ENCODE measurements at places on chromosomes 4 and X. TPM values are rescaled to one million over a fixed set of nuclear protein-coding genes. Genes with fewer than 3 reads are reported as not detected.

- no peak for DNase-seq
Measured at GRCh38 chr4:85408301-85408700, 66.6 kb upstream of the ARHGAP24 start.

The ARMCX1 gene
- 17.9 TPM for total RNA-seq

DNA sequence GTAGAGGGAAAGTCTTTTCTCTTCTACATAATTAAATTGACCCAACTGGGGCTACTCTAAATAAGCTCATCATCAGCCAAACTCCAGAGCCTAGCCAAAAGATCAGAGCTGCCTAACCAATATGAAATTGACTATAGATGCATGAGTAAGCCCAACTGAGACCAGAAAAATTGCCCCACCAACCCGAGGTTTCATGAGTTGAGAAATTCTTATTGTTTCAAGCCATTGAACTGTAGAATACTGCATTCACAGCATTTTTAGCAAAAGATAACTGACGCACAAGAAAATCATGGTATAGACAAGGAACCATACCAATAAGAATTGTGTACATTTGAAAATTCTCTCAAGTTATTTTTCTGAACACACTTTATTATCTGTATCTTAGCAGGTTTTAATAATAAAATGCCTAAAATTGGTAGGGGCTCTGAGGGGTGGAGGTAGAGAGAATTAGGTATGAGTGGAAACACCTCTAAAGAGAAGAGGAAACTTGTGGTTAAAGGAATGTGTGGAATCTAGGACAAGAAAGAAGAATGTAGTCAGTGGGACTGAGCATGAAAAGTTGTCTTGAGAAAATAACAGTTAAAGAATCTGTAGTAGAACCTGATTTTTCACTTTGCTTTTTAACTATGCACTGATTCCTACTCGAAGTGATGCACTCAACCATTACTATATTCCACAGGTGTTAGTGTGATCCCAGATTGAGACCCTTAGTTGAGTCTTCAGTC is 200.9 kb upstream of the PPP1R2C start:
- no peak for DNase-seq

The PARM1 gene
- total RNA-seq, result 21.0 TPM

The TMSB15A gene
- not detected for total RNA-seq

DNA sequence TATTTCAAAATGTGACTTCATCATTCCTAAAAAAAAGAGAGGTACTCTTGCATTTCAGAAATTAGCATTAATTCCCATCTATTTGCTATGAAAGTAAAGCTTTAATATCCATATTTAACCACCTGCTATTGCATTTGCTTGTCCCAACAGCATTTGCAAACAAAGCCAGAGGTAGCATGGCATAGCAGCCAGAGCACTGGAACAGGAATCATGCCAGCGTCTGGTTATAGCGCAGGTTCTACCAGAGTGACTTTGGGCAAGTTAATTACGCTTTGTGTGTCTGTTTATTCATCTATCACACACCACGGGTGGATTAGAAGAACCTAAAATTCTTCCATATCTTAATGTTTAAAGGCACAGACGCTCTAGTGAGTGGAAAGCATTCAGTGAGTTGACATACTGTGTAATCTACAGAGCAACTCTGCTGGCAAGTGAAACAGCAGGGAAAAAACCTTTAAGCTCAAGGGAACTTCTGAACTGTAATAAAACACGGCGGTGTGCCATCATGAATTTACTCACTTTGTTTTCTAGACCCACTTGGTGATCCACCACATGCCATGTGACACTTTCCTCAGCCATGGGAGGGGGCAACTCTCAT is 76.6 kb upstream of the QRFPR start:
- DNase-seq, result peak; percentile 31

DNA sequence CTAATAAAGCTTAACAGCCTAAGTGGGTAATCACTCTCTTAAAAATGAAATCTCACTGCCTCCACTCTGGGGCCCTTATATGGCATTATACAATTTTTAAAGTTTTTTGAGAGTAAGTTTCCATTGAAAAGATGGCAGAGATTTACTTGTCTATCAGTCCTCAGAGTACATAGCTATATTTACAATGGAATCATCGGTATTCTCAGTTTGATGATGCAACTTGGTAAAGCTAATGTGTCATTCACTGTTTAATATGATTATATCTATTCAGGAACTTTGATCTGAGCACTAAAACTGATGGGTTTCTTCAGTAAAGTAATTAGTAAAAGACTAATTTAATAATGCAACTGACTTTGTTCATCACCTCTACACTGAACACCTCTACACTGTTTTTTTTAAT is 51.6 kb downstream of the CT47B1 start:
- DNase-seq, result no peak

DNA sequence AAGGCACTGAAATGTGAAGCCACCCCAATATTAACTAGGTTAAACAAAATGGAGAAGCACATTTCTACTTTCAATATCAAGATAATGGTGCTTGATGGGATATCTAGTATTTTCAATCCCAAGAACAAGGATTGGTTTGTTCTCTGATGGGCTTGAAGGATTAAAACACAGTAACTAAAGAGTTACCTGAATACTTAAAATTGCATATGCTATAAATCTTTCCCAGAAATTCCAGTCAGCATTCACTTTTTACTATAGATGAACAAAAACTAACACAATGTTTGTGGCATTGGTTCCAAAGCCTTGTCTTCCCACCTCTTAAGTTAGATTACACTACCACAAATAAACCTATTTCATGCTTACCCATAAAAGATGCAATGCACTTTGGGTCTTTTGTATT is 3.9 kb upstream of the PCDH10 start:
- DNase-seq, result no peak

- no peak for DNase-seq
Measured at GRCh38 chr4:3111461-3111860, 37.0 kb downstream of the HTT start.

- no peak for DNase-seq
Measured at GRCh38 chrX:39670281-39670680, 427.5 kb downstream of the BCOR start.

DNA sequence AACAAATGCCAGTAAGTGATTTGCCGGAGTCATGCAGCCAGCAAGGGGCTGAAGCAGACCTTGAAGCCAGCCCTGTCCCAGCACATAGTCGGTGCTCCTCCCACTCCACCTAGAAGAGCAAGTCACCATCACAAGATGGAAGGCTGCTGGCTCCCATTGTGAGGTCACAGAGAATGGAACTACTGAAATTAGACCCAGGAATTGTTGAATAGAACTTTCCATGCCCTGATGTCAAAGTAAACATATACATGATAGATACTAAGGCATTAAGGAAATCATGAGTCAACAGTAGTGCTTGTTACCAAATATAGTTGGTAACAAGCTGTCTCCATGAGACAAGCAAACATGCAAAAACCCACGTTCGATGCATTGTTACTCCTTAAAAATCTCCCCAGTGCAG is 177.1 kb upstream of the MID1 start:
- DNase-seq, result no peak

DNA sequence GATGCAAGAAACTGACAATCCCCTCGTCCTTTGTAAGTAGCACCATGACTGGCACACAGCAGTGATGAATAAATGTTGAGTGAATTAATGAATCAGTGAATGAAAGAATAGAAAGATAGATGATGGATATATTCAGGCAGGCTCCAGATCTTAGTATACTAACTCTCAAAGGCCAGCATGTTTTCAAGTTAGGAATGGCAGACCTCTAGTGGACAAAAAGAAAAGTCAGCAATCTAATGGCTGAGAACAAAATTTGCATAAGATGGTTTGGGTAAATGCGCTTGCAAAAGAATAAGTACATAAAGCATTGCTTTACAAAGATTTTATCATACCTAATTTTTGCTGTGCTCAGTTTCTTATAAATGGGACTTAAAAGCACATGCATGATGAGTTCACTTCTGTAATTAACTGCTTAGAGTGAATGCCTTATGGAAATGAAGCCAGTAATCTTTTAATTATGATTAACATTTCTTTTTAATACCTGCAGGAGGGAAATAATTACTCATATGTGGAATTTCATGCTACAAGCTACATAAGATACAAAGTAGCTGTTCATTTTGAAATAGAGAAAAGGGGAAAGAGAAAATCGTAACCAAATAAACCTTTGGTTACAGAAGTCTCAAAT is 126.9 kb upstream of the GPRIN3 start:
- peak; percentile 7 for DNase-seq

The KCND1 gene
- total RNA-seq, result 0.52 TPM

- DNase-seq, result no peak
Measured at GRCh38 chr4:119068529-119068962, 67.1 kb upstream of the MYOZ2 start.

The AADAT gene
- total RNA-seq, result 4.4 TPM

The CCNA2 gene
- total RNA-seq, result 0.33 TPM

- no peak for DNase-seq
Measured at GRCh38 chr4:20159516-20159915, 92.2 kb upstream of the SLIT2 start.

DNA sequence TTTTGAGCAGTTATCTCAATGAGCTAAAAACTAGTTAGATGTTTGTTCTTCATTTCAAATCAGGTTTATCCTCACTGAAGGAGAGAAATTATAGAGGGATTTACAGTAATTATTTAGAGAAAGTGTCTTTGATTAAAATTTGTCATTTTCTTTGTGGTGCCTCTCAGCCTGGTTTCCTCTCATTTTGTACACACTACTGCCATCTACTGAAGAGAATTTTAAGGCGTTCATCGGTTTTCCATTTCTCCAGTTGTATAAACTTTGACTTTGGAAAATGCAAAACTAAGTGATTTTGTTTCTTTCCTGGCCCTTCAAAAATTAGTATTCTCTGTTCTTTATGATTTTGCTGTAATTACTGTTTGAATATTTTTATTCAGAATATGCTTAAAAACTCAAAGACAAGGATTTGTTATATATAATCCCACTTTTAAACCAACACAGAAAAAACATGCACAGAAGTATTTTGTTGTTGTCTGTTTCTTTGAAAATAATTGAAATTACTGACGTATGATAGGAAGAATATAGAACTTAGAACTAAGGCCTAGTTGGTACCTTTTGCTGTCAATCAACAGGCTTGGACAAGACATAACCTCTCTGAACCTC is 34.4 kb upstream of the ANXA3 start:
- no peak for DNase-seq

GRCh38 chrX:131874300-131874699 is 148.8 kb upstream of the STK26 start:
- DNase-seq, result no peak

- DNase-seq, result no peak
Measured at GRCh38 chrX:38871129-38872029, 70.1 kb downstream of the MID1IP1 start.

Data from body of pancreas (tissue), 4 donors.